ENCODE measurements at places on chromosomes 5 and 9.

DNA sequence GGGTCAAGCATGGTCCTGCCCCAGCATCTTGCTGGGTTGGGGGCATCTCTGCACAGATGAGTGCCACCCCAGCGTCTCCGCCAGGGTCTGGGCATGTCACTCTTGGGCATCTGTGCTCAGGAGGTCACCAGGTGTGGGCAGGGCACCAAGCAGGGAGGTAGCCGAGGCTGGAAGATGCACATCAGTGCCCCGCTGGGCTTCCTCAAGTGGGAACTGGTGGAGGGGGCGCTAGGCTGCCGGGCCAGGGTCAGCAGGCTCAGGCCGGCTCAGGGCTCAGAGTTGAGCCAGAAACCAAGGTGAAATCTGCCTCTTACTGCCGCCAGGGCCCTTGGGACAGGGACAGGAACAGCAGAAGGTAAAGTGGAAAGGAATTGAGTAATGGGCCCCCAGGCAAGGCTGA, 4.0 kb upstream of the FUT7 start:
- no peak for DNase-seq

DNA sequence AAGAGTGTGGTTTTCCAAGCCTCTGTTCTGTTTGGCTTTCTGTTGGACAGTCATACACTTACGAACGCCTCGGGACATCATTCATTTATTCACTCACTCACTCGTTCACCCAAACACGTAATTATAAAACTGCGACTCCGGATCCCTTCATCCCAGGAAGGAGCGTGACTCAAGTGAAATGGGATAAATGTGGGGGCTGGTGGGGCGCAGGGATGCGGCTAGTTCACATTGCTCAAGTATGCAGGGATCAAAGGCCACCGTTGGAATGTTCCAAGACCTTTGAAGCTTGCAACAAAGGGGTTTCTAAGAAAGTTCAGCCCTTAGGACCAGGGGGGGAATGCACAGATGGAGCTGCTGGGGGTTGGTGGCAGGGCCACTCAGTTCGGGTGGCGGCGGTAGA, 64.2 kb downstream of the CFAP77 start:
- DNase-seq = no peak

DNA sequence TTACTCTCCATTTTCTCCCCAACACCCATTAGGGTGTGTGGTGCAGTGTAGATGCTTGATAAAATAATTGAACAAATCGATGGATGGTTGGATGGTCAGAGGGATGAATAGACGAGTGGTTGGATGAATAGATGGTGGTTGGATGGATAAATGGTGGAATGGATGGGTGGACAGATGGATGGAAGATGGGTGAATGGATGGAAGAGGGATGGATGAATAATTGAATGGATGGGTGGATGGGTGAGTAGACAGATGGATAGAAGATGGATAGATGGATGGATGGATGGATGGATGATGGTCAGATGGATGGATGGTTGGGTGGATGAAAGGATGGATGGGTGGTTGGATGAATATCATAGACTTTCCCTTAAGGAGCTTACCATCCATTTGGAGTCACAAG, 95.0 kb upstream of the BOD1 start:
- DNase-seq = no peak

- no peak for DNase-seq
Observed at GRCh38 chr9:134053941-134054761, 13.7 kb downstream of the BRD3 start.

GRCh38 chr9:91733006-91733624, 216.9 kb downstream of the ROR2 start:
- DNase-seq = no peak

GRCh38 chr5:113295111-113295539, 139.7 kb downstream of the TSSK1B start:
- no peak for DNase-seq

Data from stimulated activated naive CD4-positive, alpha-beta T cell treated with Interleukin-2 at 50 U/mL for 16 hours (primary cell).